MV-4-11 (cell line): ENCODE measurements at places on chromosomes 6 and 20.
A peak's percentile ranks its signal among the peaks of the same experiment; 100 is the strongest.

DNA sequence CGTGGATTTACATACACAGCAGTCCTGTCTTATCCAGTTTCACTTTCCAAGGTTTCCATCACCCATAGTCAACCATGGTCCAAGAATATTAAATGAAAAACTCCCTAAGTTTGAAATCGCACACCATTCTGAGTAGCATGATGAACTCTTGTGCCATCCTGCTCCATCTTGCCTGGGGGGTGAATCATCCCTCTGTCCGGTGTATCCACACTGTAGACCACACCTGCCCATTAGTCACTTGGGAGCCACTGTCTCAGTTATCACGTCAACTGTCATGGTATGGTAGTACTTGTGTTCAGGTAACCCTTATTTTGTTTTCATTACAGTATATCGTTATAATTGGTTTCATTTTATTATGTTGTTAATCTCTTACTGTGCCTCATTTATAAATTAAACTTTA lies 38.5 kb downstream of the PTGIS start:
- DNase-seq = no peak

DNA sequence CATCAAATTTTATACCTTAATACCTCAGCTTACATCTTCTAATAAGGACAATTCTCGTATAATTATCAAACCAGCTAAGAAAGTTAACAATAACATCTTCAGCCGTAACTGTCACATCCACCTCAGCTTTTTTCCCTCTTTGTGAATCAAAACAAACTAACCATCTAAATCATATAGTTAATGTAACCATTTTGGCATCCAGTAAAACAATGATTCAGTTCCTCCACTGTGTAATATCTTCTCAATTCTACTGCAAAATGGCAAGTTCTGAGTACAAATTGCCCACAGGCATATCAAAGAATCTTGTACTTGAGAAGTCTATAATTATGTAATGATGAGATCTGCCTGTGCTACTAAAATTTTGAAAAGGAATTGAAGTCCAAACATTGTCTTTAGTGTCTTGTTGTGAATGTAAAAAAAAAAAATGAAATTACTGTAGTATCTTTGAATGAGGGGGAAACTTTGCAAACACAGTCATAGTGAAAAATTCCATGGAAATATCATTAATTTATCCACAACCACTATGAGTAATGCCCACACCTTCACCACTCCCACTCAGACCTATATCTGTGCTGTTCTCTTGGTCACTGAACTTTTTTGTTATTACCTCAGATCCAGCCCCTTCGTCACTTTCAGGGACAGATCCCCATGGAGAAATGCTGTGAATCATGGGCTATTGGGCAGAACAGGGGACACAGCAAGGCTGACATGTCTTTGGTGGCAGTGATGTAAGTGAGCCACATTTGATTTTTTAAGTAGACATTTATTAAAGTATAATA lies 178.6 kb upstream of the RAB32 start:
- DNase-seq = no peak

DNA sequence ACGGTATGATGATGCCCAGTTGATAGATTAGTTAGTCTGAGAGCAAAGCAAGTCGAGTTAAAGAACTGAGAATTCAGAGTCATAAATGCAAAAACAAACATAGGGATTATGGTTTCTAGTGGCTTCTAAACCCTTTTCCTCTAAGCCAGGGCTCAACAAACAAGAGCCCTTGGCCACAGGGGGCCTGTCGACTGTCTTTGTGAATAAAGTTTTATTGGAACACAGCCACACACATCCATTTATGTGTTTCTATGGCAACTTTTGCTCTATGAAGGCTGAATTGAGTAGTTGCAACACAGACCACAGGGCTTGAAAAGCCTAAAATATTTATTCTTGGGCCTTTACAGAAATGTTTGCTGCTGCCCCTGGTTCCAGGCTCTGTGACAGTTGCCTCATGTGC lies 76.2 kb downstream of the SLC24A3 start:
- peak; percentile 25 for DNase-seq

DNA sequence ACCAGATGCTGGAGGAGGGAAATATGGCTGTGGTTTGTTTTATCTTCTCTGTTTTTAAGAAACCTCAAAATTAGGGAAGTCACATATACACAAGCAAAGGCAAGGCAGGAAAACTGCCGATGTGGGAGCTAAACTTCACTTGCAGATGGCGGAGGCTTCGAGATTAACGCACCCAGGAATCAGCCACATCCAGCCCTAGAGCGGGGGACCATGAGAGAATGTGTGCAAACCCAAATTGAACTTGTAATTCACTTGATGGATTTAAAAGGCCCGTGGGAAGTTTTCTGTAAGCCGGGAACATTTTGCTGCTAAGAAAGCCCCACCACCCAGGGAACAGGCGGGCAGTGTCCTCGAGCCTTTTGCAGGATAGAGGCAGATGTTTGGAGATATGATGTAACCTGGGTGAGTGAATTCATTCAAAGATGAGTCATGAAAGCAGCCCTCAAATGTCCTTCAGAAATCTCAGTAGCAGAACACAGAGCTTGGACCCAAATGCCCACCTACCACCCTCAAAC lies 39.9 kb downstream of the PREX1 start:
- peak; percentile 92 for DNase-seq

GRCh38 chr6:118680452-118681095 lies 29.2 kb upstream of the CEP85L start:
- DNase-seq = no peak

DNA sequence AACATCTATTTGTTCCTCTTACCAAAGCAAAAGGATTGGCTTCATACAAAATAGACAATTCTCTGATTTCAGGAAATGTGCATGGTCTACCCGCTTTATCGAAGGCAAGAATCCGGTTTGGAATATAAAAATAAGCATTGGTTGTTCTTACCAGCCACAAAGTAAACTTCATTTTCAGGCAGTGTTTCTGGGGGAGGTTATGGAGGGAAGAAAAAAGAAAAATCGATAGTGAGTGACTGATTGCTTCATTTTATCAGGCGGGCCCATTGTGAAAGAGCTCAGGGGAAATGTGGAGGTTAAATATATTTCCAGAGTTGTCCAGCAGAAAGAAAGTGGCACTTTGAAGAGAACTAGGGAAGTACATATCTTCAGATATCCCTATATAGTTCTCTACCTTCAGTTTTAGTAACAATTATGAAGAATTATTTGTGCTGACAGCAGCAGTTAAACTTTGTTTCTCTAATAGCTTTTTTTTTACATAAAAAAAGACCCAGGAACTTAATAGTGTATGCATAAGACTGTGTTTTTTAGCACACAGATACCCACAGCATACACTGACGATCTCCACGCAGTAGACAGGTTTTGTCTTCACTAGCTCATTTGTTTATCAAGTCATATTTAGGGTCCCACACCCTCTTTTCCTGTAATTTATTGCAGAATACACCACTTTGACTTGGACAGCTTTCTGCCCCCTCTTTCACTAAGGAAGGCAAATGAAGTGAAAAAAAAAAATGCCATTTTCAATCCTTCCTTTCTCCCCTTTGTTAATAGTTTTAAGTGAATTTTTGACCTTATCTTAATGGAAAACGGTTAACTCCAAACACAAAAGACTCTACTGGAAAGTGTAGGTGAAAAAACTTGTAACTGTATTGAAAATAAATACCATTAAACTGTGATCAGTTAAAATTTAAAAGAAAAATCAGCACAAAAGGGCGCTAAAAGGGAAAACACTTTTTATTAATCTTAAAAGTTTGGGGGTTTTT lies 2.9 kb downstream of the POU3F2 start:
- DNase-seq = no peak

DNA sequence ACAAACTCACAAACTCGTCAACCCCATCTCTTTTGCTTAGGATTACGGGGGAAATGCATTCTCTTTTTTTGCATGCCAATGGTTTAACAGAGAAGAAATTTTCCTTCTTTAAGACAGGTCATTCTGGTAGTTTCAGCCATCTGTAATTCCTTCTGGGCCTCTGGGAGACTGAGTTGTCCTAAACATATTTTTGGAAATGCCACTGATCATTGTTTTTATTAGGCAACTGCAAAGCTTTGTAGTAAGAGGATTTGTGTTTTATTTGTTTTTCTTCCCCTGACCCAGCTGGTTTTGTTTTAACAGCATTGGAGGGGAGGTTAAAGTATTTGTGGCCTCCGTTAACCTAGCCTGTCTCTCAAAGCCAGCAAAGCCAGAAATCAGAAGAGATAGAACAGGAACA lies 73.1 kb upstream of the ISM1 start:
- no peak for DNase-seq

GRCh38 chr6:53694810-53695394 lies 29.3 kb upstream of the KLHL31 start:
- DNase-seq = no peak

DNA sequence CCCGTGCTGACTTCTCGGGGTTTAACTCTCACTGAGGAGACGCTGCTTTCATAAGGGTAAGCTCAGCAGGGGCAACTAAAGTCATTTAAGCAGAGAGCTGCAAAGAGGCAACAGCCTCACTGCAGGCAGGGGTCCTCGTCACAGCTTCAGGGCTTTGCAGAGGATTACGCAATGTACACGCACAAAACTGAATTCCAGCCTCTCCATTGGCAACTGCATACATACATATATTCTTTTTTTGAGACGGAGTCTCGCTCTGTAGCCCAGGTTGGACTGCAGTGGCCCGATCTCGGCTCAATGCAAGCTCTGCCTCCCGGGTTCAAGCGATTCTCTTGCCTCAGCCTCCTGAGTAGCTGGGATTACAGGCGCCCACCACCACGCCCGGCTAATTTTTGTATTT lies 2.4 kb downstream of the GMEB2 start:
- DNase-seq = peak; percentile 72

GRCh38 chr6:53240761-53241160 lies 92.1 kb upstream of the GCM1 start:
- DNase-seq = peak; percentile 36

DNA sequence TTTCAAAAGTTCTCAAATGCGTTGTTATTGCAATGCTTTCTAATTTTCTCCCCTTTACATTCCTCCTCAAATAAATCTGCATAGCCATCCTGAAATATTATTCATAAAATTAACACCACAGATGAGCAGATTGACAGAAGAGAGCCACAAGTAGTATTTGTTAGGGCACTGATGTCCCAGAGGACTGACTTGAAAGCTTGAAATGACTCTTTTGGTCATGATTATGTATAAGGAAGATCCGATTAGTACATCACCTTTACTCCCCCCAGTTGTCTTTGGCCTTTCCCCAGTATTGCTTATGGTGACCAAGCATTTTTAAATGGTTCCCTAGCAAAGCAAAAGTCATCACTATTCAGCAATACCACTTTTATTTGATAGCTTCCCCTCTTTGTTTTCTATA lies 187.6 kb downstream of the ADAT2 start:
- no peak for DNase-seq

- no peak for DNase-seq
These were observed 110.9 kb downstream of the GFRAL start for GRCh38 chr6:55438203-55438602.

- no peak for DNase-seq
These were observed 1311.5 kb upstream of the GJE1 start for GRCh38 chr6:140821196-140821595.

DNA sequence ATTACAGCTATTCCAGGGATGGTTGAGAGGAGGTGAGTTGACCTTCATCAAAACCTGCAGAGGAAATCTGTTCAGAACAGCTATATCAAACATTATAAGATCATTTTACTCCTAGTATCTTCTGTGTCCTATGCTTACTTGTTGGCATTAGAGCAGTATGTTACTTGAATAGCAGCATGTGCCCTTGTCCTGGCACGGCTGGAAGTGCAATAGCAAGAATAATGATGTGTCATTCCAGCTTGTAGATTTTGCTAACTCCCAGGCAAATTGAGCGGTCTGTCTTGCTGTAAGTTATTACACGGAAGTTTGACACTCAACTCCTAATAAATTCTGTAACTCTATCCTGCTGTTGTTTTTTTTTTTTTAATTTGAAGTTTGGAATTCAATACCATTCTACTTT lies 385.5 kb downstream of the TENT5A start:
- DNase-seq = no peak

- DNase-seq = no peak
These were observed 412.4 kb downstream of the ARHGAP18 start for GRCh38 chr6:129297592-129297991.

DNA sequence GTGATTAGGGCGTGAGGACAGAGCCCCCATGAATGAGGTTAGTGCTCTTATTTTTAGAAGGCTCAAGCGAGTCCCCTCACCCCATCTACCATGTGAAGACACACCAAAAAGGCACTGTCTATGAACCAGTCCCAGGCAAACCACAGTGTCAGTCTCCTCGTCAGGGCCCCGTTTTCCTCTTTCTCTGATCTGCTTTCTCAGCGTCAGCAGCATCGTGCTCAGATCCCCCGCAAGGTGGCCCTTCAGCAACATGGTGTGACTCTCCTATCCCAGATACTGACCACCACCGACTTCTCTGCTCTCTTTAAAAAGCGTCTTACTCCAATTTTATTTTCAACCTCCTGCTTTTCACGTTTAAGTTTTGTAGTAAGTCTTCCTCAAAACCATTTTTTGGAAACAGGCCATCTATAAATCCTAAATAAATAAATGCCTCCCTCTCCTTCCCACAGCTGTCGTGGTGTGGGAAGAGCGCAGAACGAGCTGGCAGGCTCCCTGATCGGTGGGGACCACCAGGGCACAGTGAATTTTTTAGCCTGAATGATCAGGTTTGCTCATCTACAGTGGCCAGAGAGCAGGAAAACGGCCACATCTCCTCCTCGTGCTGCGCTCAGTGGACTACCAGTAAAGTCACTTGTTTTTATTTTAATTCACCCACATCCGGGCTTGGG lies 113.1 kb downstream of the BMP7 start:
- DNase-seq = no peak

DNA sequence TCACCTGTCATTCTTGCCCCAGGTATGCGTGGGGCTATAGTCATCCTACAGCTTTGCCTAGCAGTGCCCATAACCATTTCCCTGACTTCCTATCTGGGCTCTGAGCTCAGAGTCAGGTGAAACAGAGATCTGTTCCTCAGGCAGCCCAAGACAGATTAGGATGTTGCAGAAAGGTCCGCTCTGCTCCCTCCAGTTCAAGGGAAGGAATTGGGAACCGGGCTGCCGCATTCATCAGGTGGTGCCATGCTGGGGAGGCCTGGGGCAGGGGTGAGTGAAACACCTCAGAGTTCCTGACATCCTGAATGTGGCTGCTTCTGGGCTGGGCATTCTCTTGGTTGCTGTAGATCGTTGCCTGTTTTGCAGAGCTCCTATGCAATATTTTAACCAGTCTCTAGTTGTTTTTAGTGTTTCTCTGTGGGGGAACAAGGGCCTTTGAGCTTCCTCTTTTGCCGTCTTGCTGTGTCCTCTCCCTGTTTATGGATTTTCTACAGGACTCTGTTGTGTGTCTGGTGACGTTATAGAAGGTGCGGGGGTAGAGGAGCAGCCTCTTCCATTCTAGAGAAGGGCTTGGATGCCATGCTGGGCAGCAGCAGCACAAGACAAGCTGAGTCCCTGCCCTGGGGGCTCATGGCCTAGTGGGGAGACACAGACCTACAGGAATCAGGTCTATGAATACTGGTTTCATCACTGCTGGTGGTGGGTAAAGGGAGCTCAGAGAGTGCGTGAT lies 9.2 kb downstream of the ENTPD6 start:
- DNase-seq = peak; percentile 73

- DNase-seq = no peak
These were observed 70.4 kb downstream of the DOK5 start for GRCh38 chr20:54545676-54546358.

DNA sequence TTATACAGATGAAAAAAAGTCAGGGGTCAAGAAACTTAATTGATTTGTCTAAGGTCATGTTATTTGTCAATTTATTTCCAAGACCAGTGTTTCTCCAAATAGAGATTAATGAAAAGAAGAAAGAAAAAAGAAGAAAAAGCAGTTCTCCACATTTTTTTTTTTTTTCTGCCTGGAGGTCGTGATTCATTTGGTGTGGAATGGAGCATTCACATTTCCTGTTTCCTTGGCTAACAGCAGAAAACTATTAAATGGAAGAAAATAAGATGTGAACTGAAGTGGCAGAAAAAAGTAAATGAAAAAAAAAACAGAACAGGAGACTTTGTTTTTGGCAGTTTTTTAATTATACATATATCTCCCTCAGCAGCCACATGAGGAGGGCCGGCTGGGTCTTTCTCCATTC lies 470.8 kb upstream of the ZNF337 start:
- no peak for DNase-seq
